ENCODE measurements at places on chromosomes 7 and 10.

DNA sequence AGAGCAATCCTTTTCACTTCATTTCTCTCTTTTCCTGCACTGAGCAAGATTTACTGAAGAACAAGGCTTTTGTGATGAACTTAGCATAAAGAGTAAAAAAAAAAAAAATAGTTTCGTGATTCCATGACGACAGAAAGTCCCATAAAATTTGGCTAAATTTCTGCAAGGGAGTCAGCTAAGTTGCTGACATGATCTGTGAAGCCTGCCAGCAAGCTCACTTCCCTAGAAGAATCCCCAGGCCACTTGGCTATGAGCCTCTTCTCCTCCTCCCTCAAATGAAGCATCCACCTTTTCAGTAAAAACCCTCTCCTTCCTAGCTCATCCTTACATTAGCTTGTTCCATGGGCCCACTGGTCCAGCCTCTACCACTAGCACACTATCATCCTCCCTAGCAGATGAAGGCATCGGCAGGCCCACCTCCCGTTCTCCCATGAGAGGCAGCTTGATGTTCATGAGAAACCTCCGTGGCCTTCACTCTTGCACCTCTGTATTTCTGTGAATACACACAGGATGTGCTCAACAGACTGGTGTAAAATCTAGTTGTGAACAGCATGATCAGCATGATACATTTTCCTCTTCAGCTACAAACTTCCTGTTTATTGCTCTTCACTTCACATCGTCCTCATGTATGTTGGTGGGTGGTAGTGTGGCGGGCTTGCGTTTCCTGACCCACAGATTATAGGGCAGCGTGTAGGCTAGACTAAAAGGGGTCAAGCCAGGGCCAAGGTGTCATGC, 30.9 kb downstream of the GIMAP8 start:
- DNase-seq, result no peak

DNA sequence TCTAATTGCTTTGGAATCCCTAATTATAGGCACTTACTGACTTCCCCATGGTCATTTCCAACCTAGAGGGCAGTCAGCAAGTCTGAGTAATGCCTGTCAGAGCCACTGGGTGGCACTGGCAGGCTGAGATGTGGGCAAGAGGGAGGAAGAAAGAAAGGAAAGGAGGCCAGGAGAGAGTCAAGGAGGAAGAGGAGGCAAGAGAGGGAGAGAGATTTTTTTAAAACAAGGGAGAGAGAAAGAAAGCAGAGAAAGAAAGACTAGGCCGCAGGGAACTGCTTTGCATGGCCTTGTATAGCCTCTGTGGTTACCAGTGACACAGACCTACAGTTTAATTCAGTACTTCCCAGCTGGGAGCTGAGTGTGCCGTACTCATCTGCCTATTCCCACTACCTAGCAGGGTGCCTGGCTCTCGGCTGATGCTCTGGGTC, 210.4 kb upstream of the ADO start:
- DNase-seq, result no peak

DNA sequence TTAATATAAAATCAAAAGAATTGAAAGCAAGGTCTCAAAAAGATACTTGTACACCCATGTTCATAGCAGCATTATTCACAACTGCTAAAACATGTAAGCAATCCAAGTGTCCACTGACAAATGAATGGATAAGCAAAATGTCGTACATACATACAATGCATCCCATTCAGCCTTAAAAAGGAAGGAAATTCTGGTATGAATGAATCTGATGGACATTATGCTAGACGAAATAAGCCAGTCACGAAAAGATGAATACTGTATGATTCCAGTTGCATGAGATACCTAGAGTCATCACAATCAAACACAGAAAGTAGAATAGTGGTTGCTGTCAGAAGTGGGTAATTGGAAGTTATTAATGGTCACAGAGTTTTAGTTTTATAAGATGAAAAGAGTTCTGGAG, 9.5 kb upstream of the TAC1 start:
- no peak for DNase-seq

- no peak for DNase-seq
Observed at GRCh38 chr7:148915211-148915610, 31.1 kb upstream of the EZH2 start.

DNA sequence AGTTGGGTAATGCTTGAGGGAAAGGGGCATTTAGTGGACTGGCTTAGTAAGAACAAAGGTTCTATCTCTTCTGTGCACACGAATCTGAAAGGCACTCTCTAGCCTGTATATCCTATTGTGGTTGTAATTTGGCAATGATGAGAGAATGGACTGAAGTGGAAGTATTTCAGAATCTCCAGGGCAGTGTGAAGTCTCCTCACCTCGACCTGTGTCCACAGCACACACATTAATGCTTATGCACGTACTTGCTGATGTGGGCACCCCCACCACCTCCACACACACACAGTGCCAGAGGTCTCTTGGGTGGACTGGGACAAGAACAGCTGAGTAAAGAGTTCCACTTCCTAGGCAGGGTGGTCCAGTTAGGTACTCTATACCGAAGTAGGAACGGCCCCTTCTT, 6.9 kb downstream of the SMC3 start:
- DNase-seq, result no peak

Data from NCI-H187 (cell line).